ENCODE measurements at places on chromosomes 6 and 20.

DNA sequence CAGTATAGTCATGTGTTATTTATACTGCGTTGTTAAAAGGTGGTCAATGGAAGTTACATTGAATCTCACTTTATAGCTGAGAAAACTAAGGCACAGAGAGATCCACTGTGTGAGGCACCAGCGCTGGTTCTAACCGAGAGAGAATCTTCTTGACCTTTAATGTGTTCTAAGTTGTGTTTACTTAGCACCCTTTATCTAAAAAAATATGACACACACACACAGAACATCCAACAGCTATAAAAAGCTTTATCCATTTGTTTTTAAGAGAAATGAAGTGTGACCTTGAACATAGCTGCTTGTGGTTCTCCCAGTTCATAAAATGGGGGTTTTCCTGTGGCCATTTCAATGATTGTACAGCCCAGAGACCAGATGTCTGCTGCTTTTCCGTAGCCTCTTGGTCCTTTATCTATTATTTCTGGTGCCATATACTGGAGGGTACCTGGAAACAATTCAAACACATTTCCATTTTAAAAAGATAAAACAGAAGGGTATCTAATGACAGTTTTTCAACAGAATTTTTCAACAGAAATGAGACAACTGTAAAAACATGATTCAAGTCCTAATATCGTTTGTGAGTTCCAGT is 54.8 kb upstream of the MAP7 start:
- DNase-seq = no peak

GRCh38 chr6:120614723-120615122 is 719.6 kb downstream of the TBC1D32 start:
- DNase-seq = no peak

DNA sequence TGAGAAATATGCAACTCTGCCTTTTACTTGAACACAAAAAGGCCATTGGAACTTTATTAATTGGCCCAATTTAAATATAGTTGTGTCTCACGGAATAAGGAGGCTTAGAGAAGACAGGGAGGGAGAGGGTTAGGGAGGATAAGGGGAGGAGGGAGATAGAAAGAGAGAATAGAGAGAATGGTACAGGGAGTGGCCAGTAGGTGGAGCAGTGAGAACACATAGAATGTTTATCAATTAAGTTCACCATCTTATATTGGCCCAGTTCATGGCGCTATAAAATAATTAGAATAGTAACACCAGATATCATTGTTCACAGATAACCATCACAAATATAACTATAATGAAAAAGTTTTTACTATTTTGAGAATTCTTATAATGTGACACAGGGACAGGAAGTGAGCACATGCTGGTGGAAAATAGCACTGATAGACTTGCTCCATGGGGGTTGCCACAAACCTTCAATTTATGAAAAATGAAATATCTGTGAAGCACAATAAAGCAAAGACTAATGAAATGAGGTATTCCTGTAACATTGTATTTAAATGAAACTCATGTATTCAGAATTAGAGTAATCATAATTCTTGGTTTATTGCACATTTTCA is 374.1 kb upstream of the MANEA start:
- DNase-seq = no peak

- peak; percentile 81 for DNase-seq
These were observed 4.6 kb downstream of the TP53TG5 start for GRCh38 chr20:45373353-45374100.

DNA sequence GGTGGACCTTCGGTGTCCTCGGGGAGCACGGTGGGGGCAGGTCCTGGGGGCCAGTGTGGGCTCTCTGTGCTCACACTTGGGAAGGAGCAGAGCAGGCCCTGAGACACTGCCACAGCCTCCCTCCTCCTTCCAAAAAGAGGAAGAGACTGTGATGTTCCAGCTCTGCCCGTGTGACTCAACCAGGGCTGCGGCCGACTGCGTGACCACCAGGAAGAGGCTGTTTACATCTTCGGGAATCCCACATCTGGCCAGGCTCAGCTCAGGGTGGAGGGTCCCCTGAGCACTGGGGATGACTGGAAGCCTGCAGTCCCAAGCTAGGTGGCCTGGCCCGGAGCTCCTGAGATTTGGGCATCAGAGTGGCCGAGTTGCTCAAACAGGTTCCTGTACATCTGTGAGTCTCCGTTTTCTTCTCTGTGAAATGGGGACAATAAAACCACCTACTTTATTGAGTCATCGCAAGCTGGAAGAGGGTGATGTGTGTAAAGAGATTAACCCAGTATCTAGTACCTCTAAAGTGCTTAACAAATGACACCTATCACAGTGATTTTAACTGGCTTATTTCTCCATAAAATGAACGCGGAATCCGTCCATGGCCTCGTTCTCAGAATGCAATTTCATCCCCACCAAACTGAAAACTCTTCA is 242.1 kb downstream of the DLL1 start:
- no peak for DNase-seq

DNA sequence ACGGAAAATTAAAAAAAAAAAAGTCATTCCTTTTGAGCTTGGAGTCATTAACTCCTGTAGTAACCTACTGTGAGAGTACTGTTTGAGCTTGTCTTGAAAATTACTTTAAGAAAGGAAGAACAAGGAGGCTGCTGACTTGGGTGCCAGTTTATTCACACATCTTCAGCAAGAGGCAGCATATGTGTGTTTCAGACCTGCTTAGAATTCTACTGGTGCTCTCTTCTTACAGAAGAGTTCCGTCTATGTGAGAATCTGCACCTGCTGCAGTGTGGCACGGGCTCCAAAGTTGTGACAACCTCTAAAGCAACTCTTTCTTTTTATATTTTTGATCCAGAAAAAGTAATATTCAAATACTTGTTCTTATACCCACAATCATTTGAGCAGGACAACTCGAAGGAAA is 117.4 kb upstream of the SOX4 start:
- DNase-seq = no peak

DNA sequence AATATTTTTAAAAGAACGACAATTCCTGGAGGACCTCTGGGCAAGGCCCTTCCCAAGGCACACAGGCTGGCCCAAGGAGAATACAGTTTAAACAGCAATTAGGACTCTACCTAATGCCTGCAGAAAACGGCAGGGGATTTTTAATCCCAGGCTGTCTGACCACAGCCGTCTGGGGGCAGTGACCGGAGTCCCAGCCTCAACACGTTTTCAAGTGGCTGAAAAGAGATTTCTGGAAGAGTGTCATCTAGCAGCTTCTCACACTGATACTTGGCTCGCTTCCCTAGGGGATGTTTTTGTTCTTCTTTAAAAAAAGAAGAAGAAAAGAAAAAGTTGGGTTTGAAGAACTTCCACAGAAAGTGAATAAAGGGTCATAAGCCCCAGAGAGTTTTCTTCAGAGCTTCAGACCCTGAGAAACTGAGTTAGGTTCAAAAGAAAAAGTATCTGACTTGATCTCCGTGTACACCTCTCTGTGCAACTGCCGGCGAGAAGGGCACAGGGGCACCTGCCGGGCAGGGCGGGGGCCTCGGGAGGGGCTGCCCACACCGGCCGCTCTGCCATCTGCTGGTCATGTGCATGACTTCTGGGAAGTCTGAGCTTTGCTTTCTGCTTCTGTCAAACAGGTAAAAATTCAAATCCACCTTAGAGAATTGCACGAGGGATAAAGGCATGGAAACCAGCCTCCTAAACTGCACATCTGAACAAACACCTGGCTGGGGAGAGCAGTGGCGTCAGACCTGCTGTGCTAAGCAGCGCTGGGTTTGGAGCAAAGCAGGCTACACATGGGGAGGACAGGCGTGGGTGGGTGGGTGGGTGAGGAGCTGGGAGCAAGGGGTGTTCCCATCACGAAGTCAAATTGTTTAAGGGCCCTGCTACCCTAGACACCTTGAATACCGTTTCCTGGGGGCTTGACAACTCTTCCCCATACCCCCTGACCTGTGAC is 33.0 kb downstream of the RRBP1 start:
- no peak for DNase-seq

DNA sequence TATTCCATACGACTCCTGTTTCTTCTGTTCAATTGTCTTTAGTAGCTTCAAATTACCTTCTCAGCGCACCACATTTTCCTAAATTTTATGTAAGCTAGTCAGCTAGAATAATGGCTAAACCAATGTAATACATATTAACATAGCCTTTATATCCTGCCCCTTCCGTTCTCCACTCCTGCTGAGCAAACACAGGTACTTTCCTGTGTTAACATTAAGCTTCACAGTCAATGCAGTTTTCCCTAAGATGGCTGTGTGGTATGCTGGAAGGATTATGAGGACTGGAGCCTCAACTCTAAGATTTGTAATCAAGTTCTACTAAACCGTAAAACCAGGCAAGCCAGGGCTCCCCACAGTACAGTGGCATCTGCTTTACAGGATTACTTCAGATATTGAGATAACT is 29.4 kb downstream of the HTR1B start:
- no peak for DNase-seq

DNA sequence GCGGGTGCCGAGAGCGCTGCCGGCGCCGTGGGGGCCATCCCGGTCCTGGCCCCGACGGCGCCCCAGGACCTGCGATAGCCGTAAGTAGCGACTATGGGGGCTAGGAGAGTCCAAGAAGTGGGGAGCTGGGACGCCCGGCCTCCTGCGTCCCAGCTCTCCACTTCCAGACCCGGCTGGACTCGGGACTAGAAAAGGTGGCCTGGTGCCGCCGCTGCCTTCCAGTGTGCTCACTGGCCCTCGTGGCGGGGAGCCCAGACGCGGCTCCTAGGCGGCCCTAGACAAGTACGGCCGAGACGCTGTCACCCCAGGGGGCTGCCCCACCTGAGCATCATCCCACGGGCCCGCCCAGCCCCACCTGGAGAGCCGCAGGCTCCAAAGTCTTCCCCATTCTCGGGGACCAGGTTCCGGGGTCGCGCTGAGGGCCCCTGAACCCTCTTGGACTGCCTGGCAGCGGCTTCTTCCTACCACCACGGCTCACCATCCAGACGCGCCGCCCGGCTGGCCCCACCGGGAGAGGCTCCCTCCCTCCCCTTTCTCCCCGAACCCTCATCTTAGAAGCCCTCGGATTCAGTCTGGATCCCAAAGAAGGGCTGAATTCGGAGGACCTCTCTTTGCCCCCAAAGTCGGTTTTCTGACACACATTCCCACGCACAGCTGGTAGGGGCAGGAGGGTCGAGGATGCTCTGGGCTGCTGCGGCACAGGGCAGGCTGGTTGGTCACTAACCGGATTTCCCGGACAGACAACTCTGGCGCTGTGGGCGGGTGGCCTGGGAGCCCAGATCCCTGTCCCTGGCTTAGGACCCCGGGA is 870 bp upstream of the MDFI start:
- DNase-seq = no peak

DNA sequence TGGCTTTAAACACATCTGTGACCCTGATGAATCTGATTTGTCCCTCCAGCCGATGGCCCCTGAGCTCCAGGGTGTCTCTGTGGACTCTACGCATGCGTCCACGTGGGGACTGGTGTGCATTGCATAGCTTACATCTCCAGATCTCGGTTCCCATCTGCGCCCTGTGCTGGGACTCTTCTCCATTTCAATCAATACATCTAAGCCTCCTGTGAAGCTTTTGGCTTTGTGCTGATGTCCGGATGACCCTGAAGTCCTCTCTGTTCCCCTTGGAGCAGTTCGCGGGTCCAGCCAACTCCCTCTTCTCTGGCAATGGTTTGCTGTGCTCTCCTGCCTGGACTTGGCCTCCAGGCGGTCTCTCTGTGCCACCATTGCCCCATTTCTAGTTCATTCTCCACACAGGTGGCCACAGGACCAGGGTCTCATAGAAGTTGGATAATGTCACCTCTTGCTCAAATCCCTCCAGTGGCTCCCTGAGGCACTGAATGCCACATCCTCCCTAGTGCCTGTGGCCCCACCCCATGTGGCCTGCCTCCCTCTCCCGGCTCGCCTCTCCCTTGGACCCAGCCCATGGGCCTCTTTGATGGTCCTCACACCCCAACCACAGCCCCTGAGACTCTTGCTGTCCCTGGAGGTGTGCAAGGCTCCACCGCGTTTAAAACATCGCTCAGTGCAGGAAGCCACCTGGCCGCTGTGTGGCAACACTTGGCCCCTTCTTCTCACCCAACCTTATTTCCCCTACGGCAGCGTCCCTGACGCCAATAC is 155.4 kb downstream of the SYCP2 start:
- no peak for DNase-seq

- no peak for DNase-seq
These were observed 13.5 kb upstream of the TRAM2 start for GRCh38 chr6:52590152-52590891.

DNA sequence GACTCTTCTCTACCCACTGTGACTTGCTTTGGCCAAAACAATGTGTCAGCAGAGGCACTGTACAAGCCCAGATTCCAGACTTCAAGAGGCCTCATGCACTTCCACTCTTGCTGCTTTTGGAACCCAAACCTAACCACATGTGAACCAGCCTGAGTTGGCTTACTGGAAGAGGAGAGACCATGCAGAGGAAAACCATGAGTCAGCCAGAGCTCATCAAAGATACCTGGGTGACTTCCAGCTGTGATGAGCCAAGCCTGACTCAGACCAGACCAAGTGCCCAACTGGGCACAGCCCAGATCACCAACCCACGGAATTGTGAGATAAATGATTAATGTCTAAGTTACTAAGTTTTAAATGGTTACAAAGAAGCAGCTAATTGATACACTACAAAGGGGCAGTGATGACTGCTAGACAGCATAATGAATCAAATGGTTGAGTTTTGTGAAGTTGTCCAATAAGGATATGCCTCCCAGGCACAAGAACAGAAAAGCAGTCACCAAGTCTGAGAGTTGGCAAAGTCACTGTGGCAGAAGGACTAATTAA is 16.2 kb upstream of the BEND6 start:
- no peak for DNase-seq

DNA sequence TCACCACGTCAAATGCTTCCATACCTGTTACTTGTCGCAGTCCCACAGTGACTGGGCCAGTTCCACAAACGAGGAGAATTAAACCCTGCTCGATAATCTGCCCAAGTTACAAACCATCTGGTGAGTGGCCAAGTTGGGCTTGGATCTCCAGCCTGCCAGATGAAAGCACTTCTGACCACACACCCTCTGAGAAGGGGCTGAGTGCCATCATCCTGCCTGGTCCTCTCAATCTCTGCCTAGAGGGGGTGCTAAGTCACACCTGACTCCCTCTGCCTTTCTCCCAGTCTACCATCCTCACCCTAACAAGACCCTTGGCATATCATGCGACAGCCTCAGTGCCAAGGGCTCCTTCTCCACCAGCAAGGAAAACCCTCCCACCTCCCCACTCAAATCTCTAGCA is 15.8 kb downstream of the RRP36 start:
- DNase-seq = no peak

DNA sequence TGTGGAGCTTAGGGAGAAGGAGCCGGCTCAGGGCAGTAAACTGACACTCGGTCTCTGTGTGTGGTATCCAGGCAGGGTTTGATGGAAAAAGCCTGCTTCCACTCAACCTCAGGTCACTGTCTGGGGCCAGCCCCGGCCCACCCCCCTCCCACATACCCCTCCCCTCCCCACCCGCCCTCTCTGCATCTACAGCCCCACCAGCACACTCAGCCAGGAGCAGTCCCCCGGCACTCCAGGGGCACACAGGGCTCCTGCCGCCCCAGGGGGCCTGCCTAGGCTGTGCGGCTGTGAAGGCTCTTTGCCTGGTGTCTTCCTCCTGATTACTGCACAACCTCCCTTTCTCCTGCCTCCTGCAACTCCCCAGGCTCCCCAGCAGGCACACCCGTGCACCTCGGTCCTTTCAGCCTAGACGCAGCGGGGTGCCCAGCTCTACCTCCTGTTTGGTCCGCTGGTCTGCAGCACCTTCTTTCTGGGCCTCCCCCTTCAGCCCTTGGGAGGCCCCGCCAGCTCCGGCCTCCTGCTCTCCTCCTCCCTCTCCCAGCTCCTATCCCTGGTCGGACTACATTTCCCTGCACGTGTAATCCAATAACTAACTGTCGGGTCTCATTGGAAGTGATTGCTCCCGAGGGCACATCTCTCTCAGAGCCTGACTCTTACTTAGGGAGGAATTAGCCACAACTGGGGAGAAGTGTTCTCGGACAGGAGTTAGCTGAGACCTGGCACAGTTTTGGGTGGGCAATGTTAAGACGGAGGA is 1.3 kb upstream of the FOXF2 start:
- DNase-seq = no peak

Measured in stimulated activated CD8-positive, alpha-beta memory T cell treated with anti-CD3 and anti-CD28 coated beads, Interleukin-4, amount 100 ng/mL, for 1 hour (primary cell).